Thoracic aorta (tissue), 2 donors: ENCODE measurements at places on chromosomes 1 and 21.

GRCh38 chr1:40582116-40582515 is 50.7 kb downstream of the ZNF684 start:
- DNase-seq = no peak

DNA sequence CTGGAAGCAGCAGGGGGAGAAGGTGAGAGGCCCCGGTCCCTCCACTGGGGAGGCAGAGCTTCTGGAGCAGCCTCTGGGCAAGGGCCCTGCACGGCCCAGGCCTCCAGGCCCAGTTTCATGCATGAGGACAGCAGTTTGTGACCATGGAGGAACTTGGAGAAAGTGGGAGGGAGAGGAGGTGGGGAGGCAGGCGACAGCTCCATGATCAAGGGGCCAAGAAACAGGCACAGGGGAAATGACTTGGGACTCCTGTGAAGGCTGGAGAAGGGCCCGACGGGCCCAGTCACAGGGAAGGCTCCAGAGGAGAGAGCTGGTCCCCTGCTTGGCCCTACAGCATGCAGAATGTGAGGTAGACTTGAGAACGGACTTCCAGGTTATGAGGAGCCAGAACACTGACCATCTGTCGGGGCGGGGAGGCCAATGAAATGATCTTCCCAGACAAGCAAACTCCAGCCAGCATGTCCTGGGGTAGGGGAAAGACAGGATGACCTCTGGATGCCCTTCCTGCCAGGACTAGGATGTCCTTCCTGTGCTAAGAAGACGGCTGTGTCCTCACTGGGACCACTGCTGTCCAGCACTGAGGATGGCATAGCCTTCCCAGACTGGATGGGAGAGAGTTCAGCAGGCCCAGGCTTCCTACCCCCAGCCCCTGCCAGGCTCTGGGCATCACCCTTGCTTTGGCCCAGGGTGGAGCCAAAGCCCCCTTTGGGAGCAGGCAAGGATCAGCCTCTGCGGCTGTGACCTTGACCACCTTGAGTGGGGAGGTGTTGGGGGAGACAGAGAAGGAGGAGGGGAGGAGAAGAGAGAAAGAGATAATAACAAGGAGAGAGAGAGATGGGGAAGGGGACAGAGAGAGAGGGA is 548.2 kb downstream of the PTPRU start:
- DNase-seq = no peak

- no peak for DNase-seq
Measured at GRCh38 chr1:203440771-203441170, 34.8 kb upstream of the PRELP start.

DNA sequence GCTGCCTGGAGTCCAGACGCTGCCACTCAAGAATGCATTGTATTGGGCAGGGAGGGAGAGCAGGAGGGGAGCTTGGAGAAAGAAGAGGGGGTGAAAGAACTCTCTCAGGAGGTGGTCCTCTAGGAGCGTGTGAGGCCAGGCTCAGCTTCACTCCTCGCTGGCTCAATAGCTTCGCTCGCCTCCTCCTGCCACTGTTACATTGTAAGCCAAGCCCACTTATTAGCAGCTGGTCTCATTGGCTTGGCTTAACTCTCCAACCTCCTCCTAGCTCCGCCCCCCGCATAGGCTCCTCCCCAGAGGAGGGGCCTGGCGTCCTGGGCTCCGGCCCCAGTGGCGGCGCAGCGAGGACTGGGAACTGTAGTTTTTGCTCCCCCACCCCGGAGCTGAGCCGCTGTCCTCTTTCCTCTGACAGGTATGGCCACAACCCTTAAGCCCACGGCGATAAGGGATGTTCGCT is at the start of gene KCNN3:
KCNN3 (minus strand) TSS at position 167 of the 457 bp plus-strand sequence. CDS start 317 bp downstream, outside the sequence.
- peak; percentile 77 for DNase-seq

DNA sequence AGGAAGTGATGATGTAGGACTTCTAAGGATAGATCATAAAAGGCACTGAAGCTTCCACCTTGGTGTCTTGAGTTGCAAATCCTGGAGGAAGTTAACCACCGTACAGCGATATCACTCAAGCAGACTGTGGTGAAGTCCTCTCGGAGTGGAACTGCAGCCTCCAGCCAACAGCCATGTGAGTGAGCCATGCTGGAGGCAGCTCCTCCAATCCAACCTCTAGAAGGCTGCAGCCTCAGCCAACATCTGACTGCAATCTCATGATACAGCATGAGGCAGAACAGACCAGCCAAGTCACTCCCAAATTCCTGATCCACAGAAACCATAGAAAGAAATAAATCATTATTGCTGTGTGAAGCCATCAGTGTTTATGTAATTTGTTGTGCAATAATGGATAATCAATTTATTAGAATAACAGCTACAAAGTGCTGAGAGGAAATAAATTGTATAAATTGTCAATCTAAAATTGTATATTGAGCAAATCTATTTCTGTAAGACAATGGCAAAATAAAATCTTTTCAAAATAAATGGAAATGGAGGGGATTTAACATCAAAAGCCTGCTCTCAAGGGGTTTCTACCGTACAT is 65.0 kb downstream of the PRSS38 start:
- no peak for DNase-seq

GRCh38 chr1:57770772-57771171 is 346.9 kb upstream of the DAB1 start:
- DNase-seq = no peak

DNA sequence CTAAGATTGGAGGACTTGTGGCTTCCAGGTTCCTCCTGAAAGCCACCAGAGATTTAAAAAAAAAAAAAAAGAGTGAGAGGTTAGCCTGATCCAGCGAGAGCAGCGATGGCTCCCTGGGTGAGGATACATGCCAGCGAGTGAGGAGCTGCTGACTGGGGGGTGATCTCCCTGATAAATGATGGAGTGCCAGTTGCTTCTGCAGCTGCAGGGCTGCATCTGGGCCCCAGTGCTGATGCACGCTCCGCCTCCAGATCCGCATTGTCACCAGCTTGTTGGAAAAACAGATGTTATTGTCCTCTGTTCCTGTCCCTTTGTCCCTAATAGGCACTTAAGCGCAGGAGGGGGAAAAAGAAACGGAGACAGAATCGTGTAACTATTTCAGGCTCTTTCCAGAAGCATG is 28.6 kb downstream of the UBIAD1 start:
- no peak for DNase-seq

DNA sequence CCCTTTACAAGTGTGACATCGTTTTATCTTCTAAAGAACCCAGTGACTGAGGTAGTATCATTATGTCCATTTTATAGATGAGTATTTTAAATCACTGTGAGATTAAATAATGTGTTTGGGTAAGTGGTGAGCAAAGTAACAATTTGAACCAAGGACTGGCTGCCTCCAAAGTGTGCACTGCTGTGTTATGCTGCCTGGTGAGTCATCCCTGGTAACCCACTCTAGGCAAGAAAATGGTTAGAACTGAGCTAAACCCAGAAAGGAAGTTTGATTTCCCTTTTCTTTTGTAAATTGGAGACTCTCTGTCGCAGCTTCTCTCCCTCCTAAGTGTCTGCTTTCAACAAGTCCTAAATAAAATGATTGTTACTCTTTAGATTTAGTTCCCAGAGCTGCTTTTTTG is 342.8 kb upstream of the KAZN start:
- no peak for DNase-seq

- no peak for DNase-seq
Measured at GRCh38 chr1:210684466-210685294, 356.0 kb downstream of the HHAT start.

DNA sequence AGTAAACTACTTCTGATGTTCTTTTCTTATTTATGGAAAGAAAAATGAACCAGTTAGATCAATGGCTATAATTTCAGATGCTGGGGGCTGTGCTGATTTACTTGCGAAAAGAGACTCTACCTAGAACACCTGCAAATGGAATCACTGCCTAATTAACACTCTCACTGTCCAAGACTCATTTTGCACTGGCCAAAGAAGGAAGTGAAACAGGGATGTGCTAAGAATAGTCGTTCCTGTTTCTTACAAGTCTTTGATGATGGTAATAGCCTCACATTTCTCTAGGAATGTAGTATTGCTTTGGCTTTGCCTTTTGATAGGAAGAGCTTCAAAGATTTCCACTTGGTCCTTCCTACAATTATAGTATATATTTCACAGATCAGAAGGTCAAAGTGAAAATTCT is 12.7 kb upstream of the TSNAX start:
- DNase-seq = no peak
